ENCODE measurements at places on chromosomes 12 and 14.

- DNase-seq: no peak
These were observed 37.9 kb downstream of the AKAP6 start for GRCh38 chr14:32366986-32367385.

- DNase-seq: no peak
These were observed 60.4 kb upstream of the PTHLH start for GRCh38 chr12:28032811-28033537.

GRCh38 chr12:79183926-79184325, 319.4 kb downstream of the SYT1 start:
- no peak for DNase-seq

DNA sequence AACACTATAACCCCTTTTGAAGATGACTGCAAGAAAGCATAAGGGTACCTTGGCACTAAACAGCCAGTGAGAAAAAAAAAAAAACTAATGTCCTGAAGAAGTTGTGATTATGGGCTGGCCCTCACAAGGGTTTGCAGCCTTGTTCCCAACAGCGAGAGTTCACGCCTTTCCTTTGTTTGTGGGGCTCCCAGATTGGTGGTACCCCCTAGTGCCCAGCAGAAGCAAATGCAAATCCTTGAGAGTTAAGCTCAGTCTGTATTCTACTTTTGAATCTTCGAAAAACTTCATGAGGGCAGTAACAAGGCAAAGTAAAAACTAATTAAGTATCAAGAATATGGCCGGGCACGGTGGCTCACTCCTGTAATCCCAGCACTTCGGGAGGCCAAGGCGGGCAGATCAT, 238.9 kb upstream of the LMO3 start:
- no peak for DNase-seq

GRCh38 chr12:23222801-23223200, 597.8 kb downstream of the ETNK1 start:
- DNase-seq: no peak

- no peak for DNase-seq
These were observed 114.4 kb downstream of the PRKCH start for GRCh38 chr14:61435563-61436337.

- DNase-seq: no peak
These were observed 284.7 kb downstream of the DUSP6 start for GRCh38 chr12:89067421-89068187.

GRCh38 chr12:49776413-49776812, 35.1 kb downstream of the TMBIM6 start:
- peak; percentile 36 for DNase-seq

DNA sequence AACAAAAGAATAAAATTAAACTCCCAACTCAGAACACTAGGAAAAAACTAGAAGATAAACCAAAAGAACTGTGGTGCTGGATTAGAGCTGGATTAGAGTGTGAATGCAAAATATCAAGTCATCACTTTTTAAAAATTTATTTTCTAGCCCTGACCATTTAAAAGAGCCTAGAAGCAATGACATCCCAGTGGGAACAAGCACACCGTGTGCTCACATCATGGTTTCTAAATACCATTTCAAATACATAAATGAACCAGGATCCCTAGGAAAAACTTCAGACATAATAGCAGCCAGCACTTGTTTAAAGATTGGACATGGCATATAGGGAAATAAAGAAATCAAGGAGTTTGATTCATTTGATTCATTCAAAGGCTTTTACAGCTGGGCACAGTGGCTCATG, 30.0 kb downstream of the KDM5A start:
- no peak for DNase-seq

- DNase-seq: no peak
These were observed 10.3 kb downstream of the EXOC3L4 start for GRCh38 chr14:103104654-103105452.

- no peak for DNase-seq
These were observed 274.0 kb upstream of the KITLG start for GRCh38 chr12:88854260-88854659.

GRCh38 chr14:37437490-37437889, 157.6 kb downstream of the FOXA1 start:
- no peak for DNase-seq

DNA sequence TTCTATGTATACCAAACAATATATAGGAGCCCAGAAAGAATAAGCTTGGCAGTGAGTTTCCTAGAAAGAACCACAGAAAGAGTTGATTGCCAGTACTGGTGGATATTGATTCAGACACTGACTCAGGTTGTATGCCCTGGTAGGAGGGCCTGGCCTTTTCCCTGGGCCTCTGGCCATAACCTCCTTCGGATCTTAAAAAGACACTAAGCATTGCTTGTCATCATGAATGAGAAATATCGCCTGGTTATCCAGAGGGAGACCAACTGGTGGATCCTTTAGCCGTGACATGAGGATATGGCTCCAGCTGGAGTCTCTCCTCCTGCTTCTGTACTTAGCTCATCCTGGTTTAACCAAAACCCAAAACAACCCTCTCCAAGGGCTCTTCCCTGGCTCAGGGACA, 231.5 kb downstream of the MSRB3 start:
- DNase-seq: no peak

DNA sequence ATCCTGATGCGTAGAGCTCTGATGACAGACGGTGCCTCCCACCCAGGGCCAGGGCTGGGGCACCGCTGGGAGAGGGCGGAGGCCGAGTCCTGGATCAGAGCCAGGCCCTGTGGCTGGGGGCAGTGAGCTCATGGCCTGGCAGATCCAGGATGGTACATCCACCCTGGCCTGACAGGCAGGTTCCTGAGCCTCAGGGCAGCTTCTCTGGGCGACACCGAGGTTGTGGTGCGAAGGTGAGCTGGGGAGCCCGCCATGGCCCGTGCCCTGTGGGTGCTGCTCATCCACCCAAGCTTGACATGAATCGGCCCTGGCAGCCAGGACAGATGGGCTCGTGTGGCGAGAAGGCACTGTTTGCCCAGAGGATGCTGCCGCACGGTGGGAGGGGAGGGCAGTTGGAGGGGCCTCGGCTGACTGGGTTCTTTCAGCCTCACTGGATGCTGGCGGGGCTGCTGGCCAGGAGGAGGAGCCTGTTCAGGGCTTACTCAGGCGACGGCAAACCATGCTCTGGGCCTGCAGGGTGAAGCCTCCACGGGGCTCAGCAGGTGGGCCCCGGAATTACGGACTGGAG, 16.6 kb downstream of the LRTM2 start:
- peak; percentile 46 for DNase-seq

GRCh38 chr12:109291521-109292341, 17.4 kb downstream of the FOXN4 start:
- DNase-seq: peak; percentile 85

DNA sequence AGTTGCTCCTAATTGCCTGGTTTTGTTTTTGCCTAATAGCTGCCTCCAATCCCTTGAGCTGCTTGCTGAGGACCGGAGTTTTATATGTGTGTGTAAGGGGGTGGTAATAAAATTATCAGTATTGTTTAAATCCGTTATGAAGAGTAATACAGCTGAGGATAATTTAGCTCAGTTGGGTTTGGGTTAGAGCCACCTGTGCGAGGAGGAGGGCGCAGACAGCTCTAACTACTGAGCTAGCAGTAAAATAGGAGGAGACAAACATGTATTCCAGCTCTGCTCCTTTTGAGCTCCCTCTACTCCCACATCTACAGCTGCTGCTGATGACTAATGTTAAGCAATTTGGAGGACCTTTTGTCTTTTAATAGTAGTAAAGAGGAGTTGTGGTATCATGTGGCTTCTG, 61.5 kb downstream of the SPATS2 start:
- DNase-seq: no peak

- peak; percentile 15 for DNase-seq
These were observed 81.8 kb downstream of the EMP1 start for GRCh38 chr12:13278249-13278787.

DNA sequence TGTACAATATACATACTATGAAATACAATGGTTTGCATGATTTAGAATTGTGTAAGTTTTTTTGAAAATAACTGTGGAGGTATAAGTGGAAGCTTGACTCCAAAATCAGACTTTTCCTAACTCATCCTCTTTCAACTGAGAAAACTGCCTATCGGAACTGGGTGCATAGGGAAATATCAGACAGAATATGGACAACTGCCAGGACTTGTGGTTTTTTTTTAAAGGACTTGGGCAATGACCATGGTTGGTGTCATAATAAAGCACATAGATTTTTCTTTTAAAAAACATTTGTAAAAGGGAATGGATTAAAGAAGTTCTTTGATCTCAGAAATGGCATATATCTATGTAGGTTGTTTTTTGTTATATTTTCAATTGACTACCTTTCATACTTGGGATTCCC, 53.3 kb upstream of the LRRK2 start:
- no peak for DNase-seq

- no peak for DNase-seq
These were observed 17.5 kb downstream of the EVL start for GRCh38 chr14:100082723-100083122.

DNA sequence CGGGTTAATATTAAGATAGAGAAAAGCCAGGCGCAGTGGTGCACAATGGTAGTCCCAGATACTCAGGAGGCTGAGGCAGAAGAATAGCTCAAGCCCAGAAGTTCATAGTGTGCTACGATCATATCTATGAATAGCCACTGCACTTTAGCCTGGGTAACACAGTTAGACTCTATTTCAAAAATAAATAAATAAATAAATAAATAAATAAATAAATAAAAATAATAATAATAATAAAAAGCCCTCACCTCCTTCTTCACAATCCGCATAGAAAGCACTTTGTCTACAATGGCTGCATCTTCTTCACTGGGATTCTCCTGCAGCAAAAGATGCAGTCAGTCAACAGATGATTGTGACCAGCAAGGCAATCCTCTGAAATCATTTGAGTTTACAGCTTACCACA, 31.5 kb upstream of the SUPT16H start:
- DNase-seq: no peak

- no peak for DNase-seq
These were observed 127.6 kb upstream of the GSC start for GRCh38 chr14:94897561-94897960.

DNA sequence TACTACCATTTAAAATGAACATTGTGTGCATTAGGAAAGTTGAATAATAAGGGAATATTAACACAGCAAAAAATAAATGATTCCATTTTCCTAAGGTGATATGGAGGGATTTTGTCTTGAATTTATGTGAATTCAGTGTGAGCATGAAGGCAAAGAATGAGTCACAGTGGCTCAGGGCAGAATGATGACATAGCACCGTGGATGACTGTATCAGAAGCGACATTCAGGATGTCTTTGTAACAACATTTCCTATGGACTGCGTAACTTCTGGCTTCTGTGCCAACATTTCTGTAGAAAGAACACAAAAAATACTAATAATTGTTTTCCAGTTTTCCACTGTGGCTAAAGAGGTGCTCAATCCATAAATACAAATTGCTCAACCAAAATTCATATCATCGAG, 54.6 kb downstream of the TTC8 start:
- no peak for DNase-seq

GRCh38 chr12:110279566-110280375, 1.3 kb upstream of the ATP2A2 start:
- DNase-seq: no peak

DNA sequence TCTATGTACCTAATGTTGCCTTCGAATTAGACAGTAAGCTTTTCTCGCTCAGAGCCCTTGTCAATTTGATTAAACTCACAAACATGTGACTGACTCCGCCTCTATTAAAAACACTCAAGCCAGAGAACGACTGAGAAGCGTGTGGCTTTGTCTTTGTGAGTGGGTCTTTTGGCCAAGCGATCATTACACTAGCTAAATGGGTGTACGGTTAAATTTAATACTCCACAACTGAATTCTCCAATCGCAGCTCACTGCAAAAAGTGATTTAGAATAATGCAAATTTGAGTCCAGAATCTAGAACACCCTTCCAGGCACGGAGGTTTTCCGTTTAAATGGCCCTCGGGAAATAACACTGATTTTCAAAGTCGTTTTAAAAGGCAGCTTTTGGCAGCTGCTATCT, 253.7 kb downstream of the EFCAB11 start:
- DNase-seq: no peak

DNA sequence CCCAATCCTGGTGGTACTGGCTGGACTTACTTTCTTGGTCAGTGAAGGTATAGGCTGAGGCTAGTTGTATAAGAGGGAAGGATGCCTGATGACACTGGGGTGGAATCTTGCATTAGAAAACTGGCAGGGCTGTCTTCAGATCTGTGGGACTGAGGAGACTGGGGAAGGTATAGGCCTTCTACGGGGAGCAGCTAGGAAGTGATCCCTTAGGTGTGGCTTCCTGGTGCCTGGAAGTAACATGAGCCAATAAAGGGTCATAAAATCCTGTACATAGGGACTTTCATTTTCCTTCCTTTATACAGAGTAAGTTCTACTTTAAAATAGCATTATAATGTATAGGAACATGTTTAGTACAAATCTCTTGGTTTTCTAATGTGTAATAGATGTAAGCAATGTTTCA, 716.8 kb downstream of the LRFN5 start:
- DNase-seq: no peak

GRCh38 chr12:79747274-79747673, 56.5 kb upstream of the PAWR start:
- no peak for DNase-seq

- DNase-seq: no peak
These were observed 215.2 kb downstream of the ANO6 start for GRCh38 chr12:45431126-45431525.

- DNase-seq: no peak
These were observed 75.1 kb downstream of the DCAF5 start for GRCh38 chr14:69077841-69078240.

GRCh38 chr12:130053651-130054069, 108.6 kb upstream of the FZD10 start:
- no peak for DNase-seq

DNA sequence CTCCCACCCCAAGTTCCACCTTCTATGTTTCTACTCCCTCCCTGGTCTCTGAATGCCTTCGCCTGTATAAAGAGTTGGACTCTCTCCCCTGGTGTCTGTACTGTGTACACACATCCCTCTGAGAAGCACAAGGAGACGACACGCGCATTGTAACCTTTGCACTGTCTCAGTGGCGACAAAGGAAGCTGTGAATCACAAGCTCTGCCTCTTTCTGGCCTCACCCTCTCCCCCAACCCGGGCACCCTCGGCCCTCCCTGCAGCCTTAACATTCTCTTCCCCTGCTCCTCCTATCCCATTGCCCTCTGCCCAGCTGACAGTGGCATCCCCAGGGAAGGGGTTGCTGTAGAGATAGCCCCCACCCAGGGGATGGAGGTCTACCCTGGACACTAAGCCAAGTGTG, 2.5 kb upstream of the SMARCD1 start:
- no peak for DNase-seq

- no peak for DNase-seq
These were observed 48.7 kb downstream of the ACADS start for GRCh38 chr12:120774169-120774916.

DNA sequence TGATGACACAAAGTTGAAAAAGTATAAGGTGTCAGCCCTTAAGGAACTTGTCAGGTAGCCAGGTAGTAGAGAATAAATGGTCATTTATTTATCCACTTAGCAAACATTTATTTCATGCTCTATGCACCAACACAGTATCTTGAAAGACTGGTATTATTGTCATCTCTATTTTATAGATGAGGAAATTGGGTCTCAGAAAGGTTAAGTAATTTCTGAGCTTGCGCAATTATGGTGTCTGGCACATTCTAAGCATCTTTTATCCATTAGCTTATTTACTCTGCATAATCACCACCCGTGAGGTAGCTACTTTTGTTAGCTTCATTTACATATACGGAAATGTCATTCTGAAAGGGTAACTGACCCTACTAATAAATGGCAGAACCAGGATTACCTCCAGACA, 2.5 kb upstream of the UTP20 start:
- DNase-seq: no peak

- no peak for DNase-seq
These were observed 30.2 kb downstream of the PRDM4 start for GRCh38 chr12:107730618-107731341.
